Activated CD4-positive, alpha-beta memory T cell treated with anti-CD3 and anti-CD28 coated beads for 36 hours (primary cell): ENCODE measurements at places on chromosomes 1 and 21. TPM values are rescaled to one million over a fixed set of nuclear protein-coding genes. Genes with fewer than 3 reads are reported as not detected.

- no peak for DNase-seq
Measured at GRCh38 chr1:39047374-39048229, 21.5 kb downstream of the NDUFS5 start.

DNA sequence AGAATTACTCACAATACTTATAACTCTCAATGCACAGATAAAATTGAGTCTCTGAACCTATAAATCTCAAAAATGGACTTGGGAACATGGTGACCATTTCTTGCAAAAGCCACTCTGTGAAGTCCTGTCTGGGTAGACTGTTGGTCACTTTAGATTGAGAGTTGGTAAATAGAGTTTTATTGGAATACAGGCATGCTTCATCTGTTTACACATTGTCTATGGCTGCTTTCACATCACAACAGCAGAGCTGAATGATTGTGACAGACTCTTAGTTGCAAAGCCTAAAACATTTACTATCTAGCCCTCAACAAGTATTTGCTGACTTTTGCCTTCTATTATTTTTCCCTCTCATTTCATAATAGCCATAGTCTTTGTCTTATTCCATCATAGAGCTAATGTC, 24.1 kb upstream of the ASPM start:
- no peak for DNase-seq

LCE1F gene
- not detected for total RNA-seq

GRCh38 chr1:244791061-244791460, 44.4 kb upstream of the COX20 start:
- no peak for DNase-seq

TMEM52 gene
- total RNA-seq = 0.34 TPM

DNA sequence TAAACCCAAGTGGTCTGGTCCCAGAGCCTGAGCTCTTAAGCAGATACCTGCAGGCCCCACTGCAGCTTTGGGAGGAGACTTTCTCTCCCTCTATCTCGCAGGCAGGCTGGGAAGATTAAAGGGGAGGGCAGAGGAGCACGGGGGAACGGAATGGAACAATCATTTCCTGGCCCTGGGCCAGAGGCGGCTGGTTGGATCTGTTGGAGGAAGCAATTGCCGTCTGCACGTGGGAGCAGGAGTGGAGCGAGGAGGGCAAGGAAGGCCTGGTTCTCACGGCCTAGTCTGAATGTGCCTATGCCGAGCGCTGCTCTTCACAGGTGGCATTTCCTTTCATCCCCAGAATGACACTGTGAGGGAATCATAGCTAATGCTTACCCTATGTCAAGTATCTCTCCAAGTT, 23.7 kb downstream of the NKAIN1 start:
- no peak for DNase-seq

GRCh38 chr1:92922356-92923035, 38.8 kb downstream of the DIPK1A start:
- DNase-seq = no peak

DNA sequence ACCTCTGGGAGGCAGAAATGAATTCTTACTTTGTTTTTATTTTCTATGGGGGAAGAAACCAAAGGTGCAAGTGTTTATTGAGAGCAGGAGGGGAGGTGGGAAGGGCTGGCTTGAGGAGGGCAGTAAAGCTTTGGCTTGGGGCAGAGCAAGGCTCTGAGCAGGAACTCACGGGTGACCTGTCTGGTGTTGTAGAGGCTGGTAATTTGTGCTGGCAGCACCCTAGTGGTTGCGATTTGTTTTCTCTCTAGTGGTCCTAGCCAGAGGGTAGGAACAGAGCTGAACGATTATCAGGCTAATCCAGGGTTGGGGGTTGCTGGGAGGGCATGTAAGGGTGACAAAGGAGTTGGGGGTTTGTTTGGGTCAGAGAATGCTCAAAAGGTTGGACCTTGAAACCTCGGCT, 16.6 kb downstream of the TMCC2 start:
- no peak for DNase-seq

GRCh38 chr1:166974647-166975345, 544 bp downstream of the ILDR2 start:
- peak; percentile 75 for DNase-seq

GRCh38 chr21:17454315-17455027, 58.4 kb upstream of the CXADR start:
- DNase-seq = peak; percentile 62

GRCh38 chr1:70840260-70840953, 207.2 kb downstream of the PTGER3 start:
- DNase-seq = no peak

DDR2 gene
- 0.36 TPM for total RNA-seq

GRCh38 chr1:117447661-117448060, 80.4 kb downstream of the MAN1A2 start:
- no peak for DNase-seq

ERG gene
- total RNA-seq = not detected

- no peak for DNase-seq
Measured at GRCh38 chr1:97010566-97011264, 289.1 kb downstream of the PTBP2 start.

PIGC gene
- total RNA-seq = 17.4 TPM

DNA sequence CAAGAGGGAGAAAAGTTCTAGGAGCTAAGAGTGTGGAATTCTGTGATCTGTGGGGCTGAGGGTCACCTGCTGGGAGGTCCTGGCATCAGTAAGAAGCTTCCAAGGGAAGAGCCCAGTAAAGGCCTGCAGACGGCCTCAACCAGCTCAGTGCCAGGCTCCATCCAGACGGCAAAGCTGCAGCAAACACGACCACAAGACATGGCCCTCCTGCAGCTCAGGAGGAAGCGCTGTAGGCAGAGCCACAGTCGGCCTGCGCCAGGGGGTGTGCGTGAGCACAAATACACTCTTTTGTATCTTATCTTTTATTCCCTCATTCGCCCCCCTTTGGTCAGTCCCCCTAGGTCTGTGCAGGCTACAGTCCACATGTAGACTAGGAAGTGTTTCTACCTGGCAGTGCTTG, 13.4 kb downstream of the C1orf174 start:
- no peak for DNase-seq

DNA sequence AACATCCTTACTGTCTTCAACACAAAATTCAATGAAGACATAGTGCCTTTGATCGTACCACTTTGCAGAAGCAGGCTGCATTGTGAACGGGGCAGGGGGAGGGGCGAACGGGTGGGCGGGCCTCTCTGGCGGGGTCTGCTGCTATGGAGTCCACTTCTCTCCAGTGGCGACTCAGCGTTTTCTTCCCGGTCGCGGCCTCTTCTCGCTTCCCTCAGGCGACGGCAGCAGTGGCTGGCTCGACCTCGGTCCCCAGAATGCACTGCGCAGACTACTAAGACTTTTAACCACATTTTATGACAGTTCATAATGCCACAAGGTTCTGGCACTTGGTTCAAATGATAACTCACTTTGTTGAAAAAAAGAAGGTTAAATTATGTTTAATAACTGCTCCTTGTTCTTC, 21.2 kb downstream of the GBP2 start:
- no peak for DNase-seq

- DNase-seq = no peak
Measured at GRCh38 chr21:39799178-39799577, 54.2 kb downstream of the IGSF5 start.

DNA sequence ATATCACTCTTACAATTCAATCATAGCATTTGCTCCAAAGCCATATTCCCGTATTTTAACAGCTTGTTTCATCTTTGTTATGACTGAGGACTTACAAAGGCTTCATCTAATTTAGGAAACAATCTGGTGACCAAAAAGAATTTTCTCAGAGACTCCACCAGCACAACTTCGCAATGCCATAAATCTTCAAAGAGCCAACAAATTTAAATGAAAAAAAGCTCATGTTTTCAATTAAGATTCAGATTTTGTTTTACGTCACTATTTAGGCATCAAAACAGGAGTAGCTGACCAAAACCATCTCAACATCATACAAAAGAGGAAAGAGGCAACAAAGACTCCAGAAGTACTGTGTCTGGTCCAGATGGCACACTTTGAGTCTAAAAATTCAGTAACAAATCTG, 373.3 kb downstream of the TTLL7 start:
- no peak for DNase-seq

DNA sequence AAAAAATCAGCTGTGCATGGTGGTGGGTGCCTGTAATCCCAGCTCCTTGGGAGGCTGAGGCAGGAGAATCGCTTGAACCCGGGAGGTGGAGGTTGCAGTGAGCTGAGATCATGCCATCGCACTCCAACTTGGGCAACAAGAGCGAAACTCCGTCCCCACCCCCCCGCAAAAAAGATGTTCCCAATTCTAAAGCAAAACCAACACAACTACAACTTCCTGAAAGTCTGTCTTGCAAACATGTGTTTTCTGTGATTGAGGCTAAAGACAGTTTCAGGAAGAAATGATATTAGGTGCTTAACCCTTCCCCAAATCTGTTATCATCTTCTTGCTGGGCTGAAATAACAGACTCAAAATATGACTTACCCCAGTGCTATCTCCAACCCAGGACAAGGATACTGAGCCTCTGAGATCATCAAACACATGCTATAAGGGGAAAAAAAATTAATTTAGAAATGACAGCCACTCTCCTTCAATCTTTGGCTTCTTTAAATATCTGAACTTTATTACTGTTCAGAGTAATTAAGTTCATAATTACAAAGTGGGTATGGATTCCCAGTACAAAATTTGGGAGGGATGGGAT, 28.5 kb downstream of the SORT1 start:
- no peak for DNase-seq

DNA sequence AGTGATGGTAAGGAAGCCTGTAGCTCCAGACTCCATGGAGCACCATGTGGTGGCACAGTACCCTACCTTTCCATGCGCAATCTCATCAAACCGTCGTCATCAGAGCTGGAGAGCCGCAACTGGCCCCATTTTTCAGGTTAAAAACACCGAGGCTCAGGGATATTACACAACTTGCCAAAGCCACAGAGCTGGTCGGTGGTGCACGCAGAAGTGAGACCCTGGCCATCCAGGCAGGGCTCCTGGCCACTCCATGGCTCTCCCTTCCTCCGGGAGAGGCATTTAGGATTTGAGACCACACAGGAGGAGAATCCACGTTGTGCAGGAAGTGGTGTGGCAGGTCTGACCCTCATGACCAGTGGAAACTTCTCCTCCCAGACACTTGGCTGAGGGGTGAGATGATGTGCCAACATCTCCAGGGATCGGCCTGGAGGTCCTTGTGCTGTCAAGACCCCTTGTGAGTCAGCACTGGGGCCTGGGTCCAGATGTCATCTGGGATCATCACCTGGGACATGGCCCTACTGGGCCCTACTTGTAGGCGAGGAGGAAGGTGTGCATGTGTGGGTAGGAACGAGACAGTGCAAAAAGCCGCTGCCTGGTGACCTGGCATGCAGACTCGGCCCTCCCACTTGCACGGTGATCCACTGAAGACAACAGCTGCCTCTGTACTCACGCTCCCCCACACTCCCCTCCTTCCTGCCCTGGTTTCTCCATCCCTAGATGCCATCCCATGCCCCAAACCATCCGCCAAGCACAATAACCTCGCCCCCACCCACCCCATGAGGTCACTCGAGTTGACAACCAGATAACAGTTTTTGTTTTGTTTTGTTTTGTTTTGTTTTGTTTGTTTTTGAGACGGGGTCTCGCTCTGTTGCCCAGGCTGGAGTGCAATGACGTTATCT, 10.4 kb downstream of the TFF3 start:
- no peak for DNase-seq

DNA sequence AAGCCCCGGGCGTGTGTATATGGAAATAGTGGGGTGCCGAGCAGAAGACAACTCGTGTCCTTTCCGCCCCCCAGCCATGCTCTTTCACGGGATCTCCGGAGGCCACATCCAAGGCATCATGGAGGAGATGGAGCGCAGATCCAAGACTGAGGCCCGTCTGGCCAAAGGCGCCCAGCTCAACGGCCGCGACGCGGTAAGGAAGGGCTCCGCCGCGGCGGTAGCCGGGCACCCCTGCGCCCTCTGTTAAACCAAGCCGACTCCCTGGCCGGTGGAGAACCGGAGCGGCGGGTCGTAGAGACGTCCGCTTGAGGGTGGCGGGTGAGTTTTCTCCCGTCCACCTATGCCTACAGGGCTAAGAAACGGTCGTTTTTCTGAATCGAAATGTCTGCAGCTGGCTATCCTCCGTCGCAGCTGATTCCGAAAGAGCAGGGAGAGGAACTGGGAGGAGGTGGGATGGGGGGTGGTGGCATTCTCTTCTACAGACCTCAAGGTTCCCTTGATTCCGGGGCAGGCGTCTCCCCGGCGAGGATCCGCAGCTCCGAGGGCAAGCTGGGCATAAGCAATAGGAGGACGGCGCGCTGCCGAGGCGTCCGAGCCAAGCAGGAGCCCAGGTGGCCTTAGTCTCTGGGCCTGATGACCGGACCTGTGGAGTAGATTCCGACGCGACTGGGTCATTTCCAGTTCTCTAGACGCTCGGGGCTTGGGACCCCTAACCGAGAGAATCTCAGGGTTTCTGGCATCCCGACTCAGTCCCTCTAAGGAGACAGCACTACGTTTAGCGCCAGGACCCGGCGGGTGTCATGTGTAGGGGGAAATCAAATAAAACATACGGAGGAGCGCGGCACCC, 856 bp downstream of the LHX9 start:
- DNase-seq = peak; percentile 28

LINGO4 gene
- total RNA-seq = 0.39 TPM

- no peak for DNase-seq
Measured at GRCh38 chr21:45377866-45378257, 27.1 kb upstream of the COL18A1 start.

DNA sequence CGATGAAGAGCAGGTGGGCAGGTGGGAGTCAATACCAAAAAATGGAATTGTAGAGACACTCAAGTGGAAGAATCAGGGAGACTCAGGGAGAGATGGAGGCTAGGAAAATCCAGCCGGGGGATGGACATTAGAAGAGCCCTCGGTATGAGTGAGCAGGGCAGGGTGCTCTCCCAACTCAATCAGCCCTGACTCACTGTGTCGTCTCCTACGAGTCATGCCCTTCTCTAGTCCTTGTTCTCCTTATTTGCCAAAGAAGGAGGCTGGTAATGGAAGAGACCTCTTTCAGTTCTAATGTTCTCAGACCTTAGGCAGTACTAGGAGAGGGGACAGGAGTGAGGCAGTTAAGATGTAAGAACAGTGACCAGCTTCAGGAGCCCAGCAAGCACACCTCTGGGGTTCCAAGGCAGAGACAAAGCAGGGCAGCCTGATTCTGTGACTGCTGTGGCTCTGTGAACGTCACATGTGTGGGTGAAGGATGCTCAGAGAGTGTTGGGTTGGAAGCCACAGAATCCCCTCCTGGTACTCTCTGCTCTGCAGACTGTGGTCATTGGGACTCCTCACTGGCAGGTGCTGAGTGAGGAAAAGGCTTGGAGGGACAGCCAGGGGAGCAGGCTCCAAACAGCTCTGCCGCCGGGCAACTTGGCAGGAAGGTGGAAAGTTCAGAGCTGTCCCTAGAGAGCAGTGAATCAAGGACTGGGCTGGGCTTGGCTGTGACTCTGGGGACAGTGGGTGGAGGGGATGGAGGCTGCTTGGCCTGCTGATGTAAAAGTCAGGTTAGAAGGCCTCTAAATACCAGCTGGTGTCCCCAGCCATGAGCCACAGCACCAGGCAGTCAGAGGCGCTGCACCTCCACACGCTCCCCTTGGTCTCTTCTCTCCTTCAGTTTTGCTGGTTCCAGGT, 11.1 kb upstream of the GJA5 start:
- DNase-seq = no peak

ZNF697 gene
- 0.62 TPM for total RNA-seq

DNA sequence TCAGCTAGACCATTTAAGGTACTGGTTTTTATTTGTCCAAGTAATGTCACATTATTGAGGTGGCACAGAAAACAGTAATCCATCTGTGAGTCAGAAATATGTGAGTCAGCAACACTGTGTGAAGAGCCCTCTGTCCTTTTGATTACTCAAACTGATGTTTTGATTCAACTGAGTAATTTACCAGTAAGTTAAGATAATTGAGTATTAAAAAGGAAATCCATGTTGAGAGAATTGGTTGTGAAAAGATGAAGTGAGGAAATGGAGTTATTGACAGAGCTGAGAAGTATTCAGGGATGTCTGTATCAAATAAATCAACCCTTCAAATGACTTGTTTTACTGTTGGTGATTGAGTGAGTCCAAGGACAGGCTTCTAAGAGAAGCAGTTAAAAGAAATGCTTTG, 302.7 kb upstream of the SGIP1 start:
- DNase-seq = no peak
